ENCODE measurements at places on chromosomes 2 and 18. TPM values are rescaled to one million over a fixed set of nuclear protein-coding genes. Genes with fewer than 3 reads are reported as not detected.

The CLEC4F gene
- not detected for polyA plus RNA-seq

The ARHGAP28 gene
- polyA plus RNA-seq = 2.9 TPM

The ACVR1C gene
- 0.61 TPM for polyA plus RNA-seq

The FIGN gene
- polyA plus RNA-seq = 23.6 TPM

The SEPTIN10 gene
- 47.7 TPM for polyA plus RNA-seq

The FTCDNL1 gene
- polyA plus RNA-seq = 2.3 TPM

The PTPN2 gene
- polyA plus RNA-seq = 52.4 TPM

The CHRND gene
- not detected for polyA plus RNA-seq

The CCDC150 gene
- polyA plus RNA-seq = 44.2 TPM

The ALK gene
- not detected for polyA plus RNA-seq

The ADAM23 gene
- 11.8 TPM for polyA plus RNA-seq

The TBR1 gene
- polyA plus RNA-seq = not detected

The LGALSL gene
- polyA plus RNA-seq = 19.0 TPM

The UGT1A8 gene
- polyA plus RNA-seq = not detected

The IL18R1 gene
- polyA plus RNA-seq = not detected

The UGT1A4 gene
- polyA plus RNA-seq = not detected

The C2orf78 gene
- polyA plus RNA-seq = 0.18 TPM

The RAMP1 gene
- 1.7 TPM for polyA plus RNA-seq

The KCTD18 gene
- 3.3 TPM for polyA plus RNA-seq

The EVX2 gene
- polyA plus RNA-seq = not detected

The NDUFS1 gene
- 35.6 TPM for polyA plus RNA-seq

The NBAS gene
- polyA plus RNA-seq = 24.8 TPM

Data from GM23338 (cell line).